ENCODE measurements at places on chromosomes 4 and X.

- no peak for DNase-seq
Observed at GRCh38 chr4:90643156-90643555, 516.0 kb downstream of the CCSER1 start.

DNA sequence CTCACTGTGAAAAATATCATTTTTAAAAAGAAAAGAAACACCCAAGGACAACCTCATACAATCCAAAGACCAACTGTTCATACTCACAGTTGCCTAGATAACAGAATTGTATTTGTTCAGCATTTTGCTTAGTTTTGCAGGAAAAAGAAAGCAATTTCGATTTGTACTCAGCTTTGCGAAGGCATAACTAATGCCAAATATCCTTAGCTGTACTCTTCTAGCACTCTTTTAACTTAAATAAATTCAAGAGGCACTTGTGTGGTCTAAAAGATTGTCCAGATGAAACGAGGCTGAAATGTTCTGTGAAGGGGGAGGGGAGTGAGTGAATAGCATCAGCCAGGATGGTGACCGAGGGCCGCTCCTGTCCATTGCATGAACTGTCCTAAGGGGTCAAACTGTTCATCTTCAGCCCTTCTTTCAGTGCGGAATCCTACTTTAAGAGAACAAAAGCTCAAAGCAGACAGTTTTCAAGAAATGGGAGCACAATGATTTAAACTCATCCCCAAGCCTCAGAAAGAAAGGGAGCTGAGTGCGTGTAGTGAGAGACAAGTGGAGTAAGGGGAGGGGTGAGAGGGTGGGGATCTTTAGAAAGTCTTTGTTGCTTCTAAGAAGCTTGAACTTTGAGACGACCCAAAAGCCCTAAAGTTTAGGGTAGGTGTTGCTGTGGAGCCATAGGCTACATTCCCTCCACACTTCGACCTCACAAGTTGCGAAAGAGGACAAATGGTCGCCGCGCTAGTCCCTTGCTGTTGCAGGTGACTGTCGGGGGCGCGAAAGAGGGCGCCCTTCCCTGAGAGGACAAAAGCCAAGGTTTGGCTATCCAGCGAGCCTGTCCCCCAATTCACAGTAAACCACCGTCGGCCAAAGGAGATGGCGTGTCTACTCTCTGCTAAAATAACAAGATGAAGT, 4.0 kb upstream of the NEUROG2 start:
- no peak for DNase-seq

DNA sequence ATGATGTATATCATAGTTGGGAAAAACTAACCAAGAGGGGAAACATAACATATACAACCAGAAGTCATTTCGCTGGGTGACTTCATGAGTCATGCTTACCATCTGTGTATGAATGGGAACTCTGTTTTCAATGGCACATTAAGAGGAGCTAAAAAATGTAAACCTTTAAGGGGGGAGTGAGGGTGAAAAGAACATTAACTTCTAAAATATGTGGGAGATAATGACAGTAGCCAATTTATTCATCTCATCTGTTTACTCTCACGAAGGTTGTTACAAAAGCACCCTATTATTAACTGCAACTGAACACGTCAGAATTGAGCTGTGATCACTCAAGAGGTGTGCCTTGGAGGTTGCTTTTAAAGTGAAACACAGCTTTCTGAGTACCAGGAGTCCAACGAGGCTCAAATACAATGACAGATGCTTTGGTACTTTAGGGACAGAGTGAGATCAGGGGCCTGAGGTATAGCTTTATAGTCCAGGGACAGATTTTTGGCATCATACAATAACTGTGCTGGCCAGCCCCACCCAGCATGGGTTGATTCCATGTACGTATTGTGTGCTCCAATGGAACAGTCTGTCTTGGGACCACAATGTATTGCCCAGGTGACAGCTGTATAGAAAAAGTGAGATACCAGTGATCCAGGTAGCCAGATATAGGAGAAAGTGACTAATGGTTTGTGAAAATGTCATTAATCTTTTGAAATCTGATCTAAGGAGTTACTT, 107.3 kb downstream of the AMMECR1 start:
- peak; percentile 86 for DNase-seq

- peak; percentile 55 for DNase-seq
Observed at GRCh38 chr4:168917138-168917779, 92.8 kb downstream of the CBR4 start.

DNA sequence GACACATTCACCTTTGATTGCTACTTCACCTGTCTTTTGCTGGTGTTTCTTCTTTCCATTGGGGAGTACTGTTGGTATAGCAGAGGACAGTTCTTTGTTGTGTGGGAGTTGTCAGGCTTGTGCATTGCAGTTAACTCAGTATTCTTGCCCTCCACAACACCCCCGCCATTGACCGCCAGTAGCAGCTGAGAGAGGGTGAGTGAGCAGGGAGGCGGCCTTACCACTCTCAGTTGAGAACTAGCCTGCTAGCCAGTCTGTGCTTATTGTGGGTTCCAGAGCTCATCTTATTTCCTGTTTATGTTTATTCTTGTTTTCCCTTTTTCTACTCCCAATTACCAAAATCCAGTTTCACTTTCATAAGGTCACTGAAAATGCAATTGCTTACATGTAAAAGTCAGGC, 52.2 kb downstream of the STIM2 start:
- no peak for DNase-seq

DNA sequence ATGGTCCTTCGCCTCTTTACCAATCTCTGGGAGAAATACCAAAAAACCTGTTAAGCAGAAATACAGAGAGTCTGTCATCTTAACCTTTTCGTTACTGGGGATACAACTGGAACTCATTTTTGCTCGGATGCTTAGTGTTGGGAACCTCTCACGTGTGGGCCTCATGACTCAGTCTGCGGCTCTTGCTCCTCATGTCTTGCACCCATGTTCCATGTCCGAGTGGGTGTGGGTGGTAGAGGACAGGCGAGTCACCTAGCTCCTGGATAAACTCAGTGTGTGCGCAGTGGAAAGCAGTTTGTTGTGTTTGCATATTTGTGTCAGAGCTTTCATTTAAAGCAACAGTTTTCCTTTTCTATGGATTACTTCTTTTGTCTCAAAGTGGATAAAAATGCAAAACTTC, 70.6 kb downstream of the TNIP2 start:
- DNase-seq: peak; percentile 18

DNA sequence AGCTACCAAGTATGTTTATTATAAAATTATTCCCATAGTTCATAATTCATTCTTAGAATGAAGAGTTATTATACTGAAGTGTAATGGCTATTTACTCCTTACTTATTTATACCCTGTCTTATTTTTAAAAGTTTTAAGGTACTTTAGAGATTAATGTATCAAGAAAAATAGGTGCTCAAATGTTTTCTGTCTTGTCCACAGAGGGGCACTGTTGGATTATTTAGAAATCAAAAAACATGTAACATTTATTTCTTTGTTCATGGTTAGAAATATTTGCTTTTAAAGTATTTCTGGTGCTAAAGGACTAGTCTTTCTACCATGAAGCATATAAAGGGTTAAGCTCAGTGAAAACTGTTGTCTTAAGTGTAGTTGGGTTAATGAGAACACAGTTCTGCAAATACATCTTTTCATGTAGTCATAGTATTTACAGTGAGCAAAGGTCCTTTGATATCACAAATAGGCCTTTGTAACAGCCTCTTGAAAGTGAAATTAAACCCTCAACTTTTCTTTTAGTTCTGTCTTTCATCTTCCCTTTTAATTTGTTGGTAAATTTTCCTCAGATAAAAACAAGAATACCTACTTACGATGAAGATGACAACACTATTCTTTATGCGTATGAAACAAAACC, 7.7 kb downstream of the SCML1 start:
- DNase-seq: no peak
